ENCODE measurements at places on chromosomes 16 and 17. TPM values are rescaled to one million over a fixed set of nuclear protein-coding genes. Genes with fewer than 3 reads are reported as not detected.

GRCh38 chr16:86994651-86995171, 322.5 kb downstream of the C16orf95 start:
- no peak for DNase-seq

- DNase-seq: no peak
Measured at GRCh38 chr17:45660474-45660873, 123.6 kb upstream of the CRHR1 start.

GRCh38 chr16:48405907-48406306, 20.7 kb upstream of the SIAH1 start:
- DNase-seq: no peak

DNA sequence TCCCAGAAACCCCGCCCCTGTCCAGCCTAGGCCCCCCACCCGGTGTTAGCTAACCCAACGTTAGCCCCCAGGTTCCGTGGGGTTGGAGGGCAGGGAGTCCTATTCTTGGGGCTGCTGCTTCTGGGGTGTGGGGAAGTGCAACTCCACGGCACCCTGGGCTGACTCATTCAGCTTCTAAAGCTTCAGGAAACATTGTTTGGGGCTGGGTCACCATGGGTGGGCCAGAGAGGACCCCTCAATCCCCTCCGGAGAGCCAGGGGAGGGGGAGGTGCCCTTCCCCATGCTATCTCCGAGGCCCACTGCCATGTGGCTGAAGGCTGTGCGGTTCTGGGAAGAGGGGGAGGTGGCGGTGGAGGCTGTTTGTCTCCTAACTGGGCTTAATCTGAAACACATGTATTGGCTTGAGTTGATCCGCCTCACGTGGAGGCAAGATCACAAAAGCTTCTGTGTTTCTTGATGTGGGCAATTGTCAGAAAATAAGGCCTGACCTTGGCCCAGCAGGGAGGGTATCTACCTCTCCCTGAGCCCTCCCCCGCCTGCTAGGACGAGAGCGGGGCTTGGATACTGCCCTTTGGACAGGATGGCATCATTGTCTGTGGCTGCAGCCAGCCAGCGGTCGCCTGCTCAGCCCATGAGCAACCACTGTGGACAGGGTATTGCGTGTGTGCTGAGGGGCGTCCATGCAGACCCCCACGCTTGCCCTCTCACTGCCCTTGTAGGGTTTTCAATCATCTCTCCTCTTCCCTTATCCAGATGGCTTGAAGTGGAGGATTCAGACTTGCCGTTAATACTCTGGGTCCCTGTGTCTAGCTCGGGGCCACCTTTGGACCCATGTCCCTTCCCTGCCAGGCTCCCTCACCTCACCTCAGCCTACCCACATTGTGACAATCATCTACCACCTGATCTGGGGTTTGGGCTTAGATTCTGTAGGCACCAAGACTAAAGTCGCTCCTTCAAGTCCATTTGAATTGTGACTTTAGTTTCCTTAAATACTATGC, 1.3 kb downstream of the SERPINF1 start:
- no peak for DNase-seq

DNA sequence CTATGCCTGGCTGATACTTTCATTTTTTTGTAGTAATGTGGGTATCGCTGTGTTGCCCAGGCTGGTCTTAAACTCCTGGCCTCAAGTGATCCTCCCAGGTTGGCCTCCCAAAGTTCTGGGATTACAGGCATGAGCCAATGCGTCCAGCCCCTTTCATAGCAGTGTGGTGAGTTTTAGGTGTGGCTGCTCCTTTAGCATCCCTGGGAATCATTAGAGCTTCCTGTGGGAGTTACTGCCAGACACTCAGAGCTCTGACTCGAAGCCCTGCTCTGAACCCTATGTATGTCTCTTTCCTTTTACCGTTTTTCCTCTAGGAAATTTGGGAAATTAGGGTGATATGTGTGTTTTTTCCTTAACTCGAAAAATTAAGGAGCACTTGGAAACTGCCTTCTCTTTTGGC, 44.5 kb downstream of the NDE1 start:
- DNase-seq: no peak

DNA sequence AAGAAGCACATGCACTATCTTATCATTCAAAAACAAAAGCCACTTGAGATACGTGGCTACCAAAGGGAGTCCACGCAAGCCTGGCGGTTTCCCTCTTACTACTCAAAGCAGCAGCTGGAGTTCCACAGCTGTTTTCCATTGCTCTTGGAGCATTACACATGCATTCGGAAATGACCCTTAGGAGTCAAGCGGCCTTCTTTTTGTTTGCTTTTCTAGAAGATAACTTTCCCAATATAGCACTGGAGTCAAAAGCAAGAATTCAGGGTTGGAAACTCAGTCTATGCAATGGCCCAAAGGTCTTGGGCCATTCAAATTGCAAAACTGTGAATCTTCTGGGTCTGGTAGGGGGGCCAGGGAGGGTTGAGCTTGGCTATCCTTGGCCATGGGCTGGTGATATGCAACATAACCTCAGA, 97.8 kb upstream of the MAF start:
- DNase-seq: no peak

DNA sequence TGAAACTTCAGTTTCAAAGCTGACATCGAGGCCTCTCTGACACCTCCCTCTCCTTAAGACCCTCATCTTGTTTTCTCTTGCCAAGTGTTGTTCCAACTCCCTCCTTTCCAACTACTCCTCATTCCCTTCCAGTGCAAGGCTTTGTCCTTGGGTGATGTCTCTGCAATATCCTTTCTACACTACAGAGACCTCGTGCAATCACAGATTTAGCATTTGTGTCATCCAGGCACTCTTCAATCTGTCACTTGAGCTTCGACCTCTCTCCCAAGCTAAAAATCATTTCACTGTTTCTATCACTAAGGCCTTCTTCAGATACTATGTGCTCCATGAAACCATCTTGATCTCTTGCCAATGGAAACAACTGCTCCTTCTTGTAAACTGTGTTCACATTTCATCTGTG, 31.6 kb downstream of the TEKT3 start:
- DNase-seq: no peak

GRCh38 chr17:4881761-4882555, 17.4 kb upstream of the C17orf107 start:
- DNase-seq: peak; percentile 74

DNA sequence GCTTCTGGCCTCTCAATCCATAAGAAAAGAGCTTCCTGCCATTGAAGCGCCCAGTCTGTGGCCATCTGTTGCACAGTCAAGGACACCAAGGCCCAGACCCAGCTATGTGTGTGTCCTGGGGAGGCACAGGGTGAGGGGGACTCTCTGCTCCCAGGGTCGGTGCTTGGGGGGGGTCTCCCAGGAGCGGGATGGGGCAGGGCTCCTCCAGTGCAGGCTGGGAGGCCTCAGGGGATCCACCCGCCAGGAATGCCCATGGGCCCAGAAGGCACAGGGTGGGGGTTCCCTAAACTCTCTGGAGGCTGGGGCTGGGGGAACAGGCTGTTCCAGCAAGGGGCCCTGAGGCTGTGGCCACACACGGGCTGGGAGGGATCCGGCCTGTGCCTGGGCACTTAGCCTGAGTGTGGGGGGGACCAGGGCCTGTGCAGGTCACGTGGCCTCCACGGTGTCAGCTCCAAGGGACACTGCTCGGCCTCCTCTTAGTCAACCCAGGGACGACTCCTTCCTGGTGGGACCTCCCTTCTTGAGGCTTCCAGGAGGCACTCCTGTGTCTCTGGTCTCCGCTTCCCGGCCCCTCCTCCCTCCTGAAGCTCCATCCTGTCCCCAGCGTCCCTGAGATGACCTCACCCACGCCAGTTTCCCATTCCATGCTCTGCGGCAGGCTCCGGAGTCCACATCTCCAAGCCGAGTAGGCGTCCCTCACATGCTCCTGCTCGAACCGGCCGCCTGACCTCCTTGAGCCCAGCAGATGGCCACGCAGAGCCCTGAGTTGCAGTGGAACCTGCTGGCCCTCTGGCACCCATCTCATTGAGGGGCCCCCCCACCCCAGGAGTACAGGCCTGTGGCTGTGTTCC, 23.1 kb upstream of the BAHCC1 start:
- no peak for DNase-seq

Gene LGALS9C
- total RNA-seq: not detected

Gene SULT1A1
- 8.7 TPM for total RNA-seq

Gene WNK4
- 0.10 TPM for total RNA-seq

Gene CCL16
- total RNA-seq: not detected

Gene NUDT21
- total RNA-seq: 361 TPM

Gene XYLT1
- total RNA-seq: 6.2 TPM

Gene RAMP2
- total RNA-seq: not detected

Gene PPM1E
- 0.02 TPM for total RNA-seq

All from activated CD4-positive, alpha-beta memory T cell treated with anti-CD3 and anti-CD28 coated beads for 36 hours (primary cell).